ENCODE measurements at places on chromosomes 16 and 17.

DNA sequence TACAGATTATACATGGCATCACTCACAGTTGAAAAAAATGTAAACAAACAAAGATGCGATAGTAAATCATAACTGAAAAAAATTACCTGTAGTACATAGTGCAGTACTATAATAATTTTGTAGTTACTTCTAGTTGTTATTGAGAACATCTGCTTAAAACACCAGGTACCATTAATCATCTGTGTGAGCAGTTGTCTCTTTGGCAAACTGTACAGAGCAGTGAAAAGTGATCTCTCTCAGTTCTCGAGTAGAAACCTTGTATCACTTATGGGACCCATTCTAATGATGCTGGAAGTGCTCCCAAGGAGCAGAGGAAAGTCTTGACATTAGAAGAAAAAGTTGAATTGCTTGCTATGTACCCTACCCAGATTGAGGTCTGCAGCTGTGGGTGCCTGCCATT is 8.9 kb upstream of the TENT4B start:
- DNase-seq, result no peak

- no peak for DNase-seq
Observed at GRCh38 chr17:21143695-21144094, 16.9 kb downstream of the DHRS7B start.

- no peak for DNase-seq
Observed at GRCh38 chr17:37742762-37743611, 1.9 kb downstream of the HNF1B start.

- no peak for DNase-seq
Observed at GRCh38 chr17:74555427-74555940, 9.6 kb upstream of the CD300C start.

- DNase-seq, result no peak
Observed at GRCh38 chr16:47506800-47507199, 45.7 kb downstream of the PHKB start.

DNA sequence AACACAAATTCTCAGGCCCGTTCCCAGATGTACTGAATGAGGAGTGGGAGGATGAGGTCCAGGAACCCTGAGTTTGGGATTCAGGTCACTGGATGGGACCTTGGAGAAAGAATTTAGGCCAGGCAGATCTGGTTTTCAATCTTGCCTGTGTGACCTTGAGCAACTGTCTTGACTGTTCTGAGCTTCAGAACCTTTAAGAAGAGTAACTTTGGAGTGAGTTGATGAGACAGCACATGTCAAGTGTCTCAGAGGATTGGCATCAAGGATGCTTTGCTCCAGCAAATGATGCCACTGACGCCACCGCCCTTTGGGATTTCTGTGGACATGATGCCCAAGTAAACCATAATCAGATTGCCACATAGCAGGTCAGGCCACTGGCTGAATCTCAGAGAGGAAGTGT is 56.2 kb upstream of the DNAJA2 start:
- DNase-seq, result no peak

- no peak for DNase-seq
Observed at GRCh38 chr16:12245088-12245920, 268.8 kb downstream of the SNX29 start.

DNA sequence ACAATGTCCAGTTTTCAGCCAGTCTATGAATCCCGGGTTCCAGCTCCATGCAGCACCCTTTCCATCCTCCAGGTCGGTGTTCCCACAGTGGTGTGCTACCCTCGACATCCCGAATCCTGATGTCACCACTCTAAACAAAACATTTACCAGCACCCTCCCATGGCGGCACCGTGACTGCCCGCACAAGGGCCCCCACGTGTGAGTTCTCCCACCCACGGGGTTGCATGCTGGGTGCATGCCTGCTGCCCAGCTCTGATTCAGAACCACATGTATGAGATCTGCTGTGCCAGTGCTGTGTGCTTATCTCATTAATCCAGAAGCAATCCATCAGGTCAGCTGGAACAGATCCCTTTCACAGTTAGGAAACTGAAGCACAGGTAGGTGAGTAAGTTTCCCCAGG is 57.4 kb downstream of the C16orf78 start:
- no peak for DNase-seq

DNA sequence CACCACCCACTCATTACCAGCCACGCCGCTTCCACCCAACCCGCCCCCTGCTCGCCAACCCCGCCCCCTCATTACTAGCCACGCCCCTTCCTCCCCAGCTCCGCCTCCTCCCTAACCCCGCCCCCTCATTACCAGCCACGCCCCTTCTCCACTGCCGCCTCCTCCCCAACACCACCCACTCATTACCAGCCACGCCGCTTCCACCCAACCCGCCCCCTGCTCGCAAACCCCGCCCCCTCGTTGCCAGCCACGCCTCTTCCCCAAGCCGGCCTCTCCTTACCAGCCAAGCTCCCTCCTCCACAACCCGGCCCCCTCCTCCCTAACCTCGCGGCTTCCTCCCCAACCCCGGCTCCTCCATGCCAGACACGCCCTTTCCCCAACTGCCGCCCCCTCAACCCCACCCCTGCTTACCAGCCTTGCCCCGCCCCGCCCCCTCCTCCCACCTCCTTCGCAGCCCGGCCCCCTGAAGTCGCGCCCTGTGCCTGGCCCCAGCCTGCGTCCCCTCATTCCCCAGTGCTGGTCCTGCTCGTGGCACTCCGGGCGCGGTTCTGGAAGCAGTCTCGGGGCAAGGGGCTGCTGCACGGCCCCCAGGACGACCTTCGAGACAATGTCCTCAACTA is 7.3 kb downstream of the SLC22A31 start:
- no peak for DNase-seq

- peak; percentile 98 for DNase-seq
Observed at GRCh38 chr17:2406903-2407790, 6.3 kb upstream of the MNT start.

- DNase-seq, result peak; percentile 24
Observed at GRCh38 chr17:33057564-33057963, 65.9 kb downstream of the SPACA3 start.

GRCh38 chr17:37301288-37301687 is 74.5 kb upstream of the C17orf78 start:
- DNase-seq, result no peak

DNA sequence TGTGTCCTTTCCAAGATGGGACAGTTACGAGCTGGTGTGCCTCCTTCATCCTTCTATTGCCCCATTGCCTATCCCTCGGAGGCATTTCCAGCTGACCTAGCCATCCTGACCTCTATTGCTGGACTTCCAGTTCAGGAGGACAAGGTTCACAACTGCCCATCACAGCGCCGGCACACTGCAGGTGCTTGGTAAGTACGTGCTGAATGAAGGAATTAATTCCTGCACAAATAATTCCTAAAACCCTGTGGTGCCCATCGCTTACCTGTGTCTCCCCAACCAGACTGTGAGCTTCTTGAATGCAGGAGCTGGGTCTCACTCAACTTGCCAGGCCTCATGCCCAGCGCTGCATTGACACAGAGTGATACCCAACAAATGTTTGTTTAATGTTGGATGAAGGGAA is 13.0 kb downstream of the ALOX15B start:
- DNase-seq, result no peak

DNA sequence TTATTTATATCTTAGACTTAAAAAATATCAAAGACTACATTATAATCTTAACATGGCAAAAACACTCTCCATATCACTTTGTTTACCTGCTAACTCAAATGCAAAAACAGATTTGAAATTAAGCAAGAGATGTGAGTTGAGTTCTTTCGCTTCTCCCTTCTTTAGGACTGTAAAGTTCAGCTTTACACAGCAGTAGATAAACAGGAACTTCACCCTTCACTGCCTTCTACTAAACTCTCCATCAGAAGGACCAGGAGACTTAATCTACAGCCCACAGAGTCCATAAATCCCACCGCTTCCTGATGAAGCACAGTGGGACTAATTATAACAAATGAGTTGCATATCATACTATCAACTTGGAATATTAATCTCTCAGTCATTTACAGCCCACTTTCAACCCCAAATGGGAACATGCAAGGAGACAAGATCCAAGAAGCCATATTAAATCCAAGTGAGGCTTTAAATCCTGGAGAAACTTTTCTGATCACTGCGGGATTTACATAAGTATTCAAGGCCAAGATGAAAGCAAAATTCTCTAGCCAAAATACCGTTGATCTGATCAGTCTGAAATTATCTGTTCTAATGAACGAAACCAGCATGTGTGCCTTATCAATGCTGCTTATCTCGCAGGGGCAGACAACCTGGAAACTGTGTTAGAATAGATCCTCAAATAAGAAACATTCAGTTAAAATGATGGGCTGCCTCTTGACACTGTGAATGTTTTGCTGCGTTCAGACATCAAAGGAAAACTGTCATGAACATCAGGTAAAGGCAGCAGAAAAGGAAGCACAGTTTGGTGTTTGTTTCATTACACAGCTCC is 1.6 kb downstream of the AMFR start:
- DNase-seq, result no peak

GRCh38 chr16:47644661-47645060 is 183.5 kb downstream of the PHKB start:
- DNase-seq, result no peak

DNA sequence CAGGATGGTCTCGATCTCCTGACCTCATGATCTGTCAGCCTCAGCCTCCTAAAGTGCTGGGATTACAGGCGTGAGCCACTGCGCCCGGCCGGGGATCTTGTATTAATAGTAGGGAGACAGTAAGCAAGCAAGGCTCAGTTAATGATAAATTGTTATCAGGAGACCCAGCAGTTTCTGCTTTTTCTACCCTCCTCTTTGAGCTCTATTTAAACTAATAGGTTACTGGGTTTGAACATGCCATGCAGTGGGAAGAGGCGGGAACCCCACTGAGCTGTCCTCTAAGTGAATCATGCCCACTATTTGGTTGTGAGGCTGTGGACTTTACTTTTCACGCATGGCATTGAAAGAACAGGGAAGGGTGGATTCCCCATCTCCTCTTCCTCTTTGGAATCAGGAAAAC is 223.9 kb downstream of the WWOX start:
- no peak for DNase-seq

DNA sequence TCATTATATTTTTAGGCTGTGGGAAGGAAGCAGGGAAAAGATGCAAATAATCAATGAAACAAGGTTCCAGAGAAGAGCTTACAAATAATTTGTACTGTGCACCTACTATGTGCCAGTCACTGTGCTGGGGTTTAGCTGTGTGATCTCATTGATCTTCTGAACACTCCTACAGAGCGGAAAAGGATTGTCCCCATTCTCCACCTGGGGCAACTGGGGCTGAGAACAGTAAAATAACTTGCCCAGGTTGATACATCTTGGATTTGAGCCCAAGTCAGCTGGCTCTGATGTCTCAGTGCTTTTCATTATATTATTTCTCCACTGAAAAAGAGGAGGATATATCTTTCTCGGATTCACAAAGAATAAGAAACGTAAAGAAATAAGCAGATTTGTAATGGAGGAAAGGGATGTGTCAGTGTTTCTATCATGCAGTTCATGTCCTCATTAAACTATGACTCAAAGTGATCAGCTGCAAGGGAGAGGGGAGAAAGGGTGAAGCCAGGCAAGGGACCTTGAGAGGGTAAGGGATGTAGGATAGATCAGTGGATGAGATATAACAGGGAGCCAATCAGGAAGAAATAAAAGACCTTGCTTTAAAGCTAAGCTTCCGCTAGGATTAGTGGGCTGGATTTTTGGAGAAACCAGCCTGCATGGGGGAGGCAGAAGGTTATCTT is 143.6 kb upstream of the NOL11 start:
- DNase-seq, result no peak

DNA sequence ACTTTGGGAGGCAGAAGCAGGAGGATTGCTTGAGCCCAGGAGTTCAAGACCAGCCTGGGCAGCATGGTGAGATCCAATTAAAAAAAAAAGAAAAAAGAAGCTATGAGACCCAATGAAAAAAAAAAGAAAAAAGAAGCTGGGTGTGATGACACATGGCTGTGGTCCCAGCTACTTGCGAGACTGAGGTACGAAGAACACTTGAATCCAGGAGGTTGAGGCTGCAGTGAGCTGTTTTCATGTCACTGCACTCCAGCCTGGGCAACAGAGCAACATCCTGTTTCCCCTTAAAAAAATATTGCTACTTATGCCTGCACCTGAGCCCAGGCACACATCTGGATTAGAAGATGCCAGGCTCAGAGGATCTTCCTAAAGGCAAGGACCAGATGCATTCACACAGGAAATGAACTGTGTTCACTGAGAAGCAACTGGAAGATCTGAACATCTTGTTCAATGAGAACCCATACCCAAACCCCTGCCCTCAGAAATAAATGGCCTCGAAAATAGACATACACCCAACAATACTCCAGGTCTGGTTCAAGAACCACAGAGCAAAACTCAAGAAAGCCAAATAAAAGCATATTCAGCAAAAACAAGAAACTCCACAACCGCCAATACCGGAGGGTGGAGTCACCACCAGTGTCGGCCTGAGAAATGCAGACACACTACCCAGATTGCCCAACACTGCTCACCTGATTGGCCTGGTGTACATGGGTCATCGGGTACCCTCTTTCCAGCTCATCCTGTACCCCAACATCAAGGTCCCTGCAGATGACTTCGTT is 4.4 kb downstream of the RNF135 start:
- DNase-seq, result no peak

GRCh38 chr17:64085650-64086005 is 44.3 kb downstream of the ERN1 start:
- no peak for DNase-seq

- peak; percentile 74 for DNase-seq
Observed at GRCh38 chr16:2023092-2024031, 3.3 kb upstream of the NHERF2 start.

- no peak for DNase-seq
Observed at GRCh38 chr16:72468582-72468981, 296.6 kb upstream of the PMFBP1 start.

- no peak for DNase-seq
Observed at GRCh38 chr16:563072-563644, 3.0 kb downstream of the PRR35 start.

- DNase-seq, result no peak
Observed at GRCh38 chr17:10234033-10234432, 35.6 kb upstream of the GAS7 start.

DNA sequence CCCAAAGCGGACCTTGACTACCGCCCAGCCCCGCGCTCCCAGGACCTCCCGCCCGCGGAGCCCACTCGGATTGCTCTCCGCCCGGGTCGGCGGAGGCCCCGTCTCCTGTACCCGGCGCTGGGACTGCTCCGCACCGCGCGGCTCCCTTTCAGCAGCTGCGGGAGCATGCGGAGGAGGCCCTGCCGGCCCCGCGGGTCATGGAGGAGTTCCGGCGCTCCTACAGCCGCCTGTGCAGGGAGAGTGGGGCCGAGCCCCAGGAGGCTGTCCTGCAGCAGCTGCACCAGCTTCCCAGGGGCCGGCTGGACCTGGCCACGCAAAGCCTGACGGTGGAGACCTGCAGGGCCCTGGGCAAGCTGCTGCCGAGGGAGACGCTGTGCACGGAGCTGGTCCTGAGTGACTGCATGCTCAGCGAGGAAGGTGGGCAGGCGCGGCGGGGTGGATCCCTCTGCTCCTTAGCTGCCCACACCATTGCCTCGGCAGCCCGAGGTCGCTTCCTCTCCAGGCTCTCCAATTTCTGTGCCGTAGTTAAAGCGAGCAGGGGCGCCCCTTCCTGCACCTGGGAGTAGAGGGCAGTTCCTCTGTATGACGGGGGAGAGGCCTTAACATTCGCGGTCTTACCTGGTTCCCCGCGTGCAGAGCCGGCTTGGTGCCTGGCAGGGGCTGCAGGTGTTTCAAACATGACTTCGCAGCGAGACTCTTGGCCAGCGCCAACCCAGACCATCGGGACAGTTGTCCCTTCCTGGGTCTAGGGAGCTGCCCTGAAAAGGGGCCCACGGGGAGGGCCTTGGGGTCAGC is 539 bp downstream of the LRRC45 start:
- peak; percentile 29 for DNase-seq

Data from mammary epithelial cell (primary cell).